ENCODE measurements at places on chromosomes 3 and 15. TPM values are rescaled to one million over a fixed set of nuclear protein-coding genes. Genes with fewer than 3 reads are reported as not detected.

PIF1 gene
- total RNA-seq = 6.2 TPM

SPATA12 gene
- total RNA-seq = not detected

CATSPER2 gene
- 1.1 TPM for total RNA-seq

GRCh38 chr3:190485830-190486532 is 27.9 kb upstream of the IL1RAP start:
- no peak for DNase-seq

- DNase-seq = no peak
Observed at GRCh38 chr3:12922306-12922705, 80.9 kb upstream of the RPL32 start.
